ENCODE measurements at places on chromosomes 12 and 14.

GRCh38 chr12:32448586-32448985 is 49.2 kb downstream of the FGD4 start:
- peak; percentile 40 for DNase-seq

GRCh38 chr14:61257469-61258057 is 23.6 kb downstream of the TMEM30B start:
- no peak for DNase-seq

GRCh38 chr12:105445249-105445648 is 114.8 kb downstream of the C12orf75 start:
- DNase-seq = no peak

DNA sequence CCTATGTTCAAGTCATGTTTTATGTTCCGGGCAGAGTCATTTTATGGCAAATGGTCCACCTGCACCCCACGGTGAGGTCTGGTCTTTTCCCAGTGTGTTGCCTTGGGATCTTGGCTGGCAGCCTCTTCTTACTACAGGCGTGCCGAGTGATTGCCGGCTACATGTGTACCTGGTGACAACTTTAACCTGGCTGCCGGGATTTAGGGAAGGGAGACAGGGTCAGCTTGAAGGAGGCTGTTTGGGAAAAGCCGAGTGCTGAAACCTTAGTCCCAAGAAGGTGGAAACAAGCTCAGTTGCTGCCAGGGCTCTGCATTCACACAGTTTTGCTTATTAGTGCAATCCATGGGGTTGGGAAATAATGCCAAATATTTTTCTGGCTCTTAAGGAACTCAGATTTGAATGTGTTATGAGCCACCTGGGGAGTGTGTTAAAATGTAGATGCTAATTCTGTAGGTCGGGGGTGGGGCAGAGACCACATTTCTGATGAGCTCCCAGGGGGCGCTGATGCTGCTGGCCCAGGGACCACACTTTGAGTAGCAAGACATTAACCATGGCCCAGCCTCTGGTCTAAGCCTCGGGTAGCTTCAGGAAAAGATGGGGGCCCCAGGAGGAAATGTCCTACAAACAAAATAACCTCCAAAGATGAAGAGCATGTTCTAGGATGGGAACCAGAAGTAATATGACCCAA is 179.6 kb downstream of the TBX5 start:
- DNase-seq = no peak

GRCh38 chr12:68498736-68499135 is 112.0 kb upstream of the RAP1B start:
- no peak for DNase-seq

DNA sequence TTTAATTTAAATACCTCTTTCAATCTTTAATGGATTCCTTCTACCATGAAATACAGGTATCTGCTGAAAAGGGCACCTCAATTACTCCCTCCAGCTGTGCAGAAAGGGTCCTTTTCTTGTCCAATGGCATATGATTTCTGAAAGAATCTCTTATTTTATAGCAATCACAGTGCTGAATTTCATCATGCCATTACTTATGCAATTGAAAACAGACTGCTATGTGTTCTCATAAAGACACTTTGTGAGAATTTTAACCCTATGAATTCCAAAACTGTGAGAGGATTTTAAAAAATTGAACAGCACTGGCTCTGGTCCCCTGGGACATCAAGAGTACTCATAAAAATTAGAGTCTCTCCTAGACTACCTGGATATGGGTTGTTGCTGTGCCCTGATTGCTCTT is 45.9 kb upstream of the CNOT2 start:
- DNase-seq = no peak

GRCh38 chr12:119334430-119335170 is at the start of gene CCDC60:
CCDC60 (plus strand) TSS chr12:119334729; CDS start chr12:119335177, 448 bp downstream.
- no peak for DNase-seq

- no peak for DNase-seq
Measured at GRCh38 chr12:13257356-13257875, 60.9 kb downstream of the EMP1 start.

DNA sequence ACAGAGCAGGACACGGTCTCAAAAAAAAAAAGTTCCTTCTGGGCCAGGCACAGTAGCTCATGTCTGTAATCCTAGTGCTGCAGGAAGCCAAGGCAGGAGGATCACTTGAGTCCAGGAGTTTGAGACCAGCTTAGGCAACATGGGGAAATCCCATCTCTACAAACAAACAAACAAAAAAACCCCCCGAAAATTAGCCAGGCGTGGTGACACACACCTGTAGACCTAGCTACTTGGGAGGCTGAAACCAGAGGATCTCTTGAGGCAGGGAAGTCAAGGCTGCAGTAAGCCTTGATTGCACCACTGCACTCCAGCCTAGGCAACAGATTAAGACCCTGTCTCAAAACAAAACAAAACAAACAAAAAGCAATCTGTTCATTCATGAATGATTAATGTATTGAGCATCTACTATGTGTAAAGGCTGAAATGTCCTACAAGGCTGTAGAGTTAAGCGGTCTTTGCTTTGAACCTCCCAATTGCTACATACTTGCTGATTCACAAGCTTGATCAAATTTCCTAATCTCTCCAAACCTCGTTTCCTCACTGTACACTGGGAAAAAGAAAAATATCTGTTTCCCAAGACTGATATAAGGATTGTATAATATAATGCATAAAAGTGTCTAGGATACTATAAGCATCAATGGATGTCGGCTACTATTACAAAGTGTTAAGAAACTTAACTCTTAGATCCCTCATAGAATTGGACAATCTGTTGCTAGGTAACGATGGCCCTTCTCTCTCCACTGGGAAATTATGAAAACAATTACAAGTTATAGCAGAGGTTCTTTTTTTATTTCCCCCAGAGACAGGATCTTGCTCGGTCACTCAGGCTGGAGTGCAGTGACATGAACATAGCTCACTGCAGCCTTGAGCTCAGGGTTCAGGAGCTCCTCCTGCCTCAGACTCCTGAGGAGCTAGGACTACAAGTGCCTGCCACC is 7.9 kb upstream of the RILPL2 start:
- DNase-seq = peak; percentile 38

DNA sequence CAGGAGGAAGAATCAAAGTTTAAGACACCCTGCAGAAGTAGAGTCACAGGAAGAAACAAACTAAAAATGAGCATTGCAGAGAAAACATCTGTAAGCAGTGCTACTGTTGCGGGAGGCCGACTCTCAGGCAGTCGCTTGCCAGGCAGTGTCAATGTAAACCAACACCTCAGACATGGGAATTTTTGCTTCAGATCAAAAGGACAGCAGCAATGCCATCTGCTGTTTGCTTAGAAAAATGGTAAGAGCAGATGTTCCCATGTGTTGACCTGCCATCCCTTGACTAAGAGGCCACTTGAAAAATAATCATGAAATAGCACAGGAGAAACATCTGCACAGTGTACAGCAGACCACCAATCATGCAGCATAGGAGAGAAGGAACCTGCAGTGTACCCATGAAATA is 196.6 kb downstream of the SLC25A21 start:
- peak; percentile 14 for DNase-seq

DNA sequence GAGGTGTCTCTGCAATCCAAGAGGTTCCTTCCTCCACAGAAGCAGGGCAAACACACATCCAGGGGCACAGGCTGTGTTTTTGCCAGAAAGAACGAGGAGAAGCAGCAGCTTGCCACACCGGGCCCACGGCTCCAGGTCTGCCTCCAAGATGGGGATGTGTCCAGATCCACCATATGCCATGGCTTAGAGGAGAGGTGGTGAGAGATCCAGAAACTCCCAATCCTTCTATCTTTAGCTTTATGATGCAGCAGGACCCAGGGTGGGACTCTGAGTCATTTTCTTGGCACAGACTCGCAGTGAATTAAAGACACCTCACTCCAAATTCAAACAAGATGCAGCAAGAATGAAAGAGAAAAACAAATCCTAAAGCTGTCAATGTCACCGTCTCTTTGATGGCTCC is 481.4 kb upstream of the TMEM132C start:
- no peak for DNase-seq

DNA sequence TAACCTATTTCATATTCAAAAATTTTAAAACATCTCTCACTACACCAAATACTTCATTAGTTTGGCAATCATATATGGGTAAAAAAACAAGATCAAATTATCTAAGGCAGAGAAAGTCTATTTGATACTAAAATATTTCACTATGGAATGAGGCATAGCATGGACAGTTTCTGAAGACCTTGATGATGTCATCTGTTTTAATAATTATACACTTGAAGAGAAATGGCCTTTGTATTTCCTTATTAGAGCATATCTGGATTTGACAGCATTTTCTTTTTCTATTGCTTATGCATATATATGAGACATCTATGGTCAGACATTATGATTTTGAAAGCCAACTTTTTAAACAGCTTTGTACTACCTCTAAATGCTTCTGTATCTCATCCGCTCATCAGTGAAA is 88.6 kb downstream of the DDHD1 start:
- DNase-seq = no peak
